ENCODE measurements at places on chromosomes 12 and 14.
A peak's percentile ranks its signal among the peaks of the same experiment; 100 is the strongest.

DNA sequence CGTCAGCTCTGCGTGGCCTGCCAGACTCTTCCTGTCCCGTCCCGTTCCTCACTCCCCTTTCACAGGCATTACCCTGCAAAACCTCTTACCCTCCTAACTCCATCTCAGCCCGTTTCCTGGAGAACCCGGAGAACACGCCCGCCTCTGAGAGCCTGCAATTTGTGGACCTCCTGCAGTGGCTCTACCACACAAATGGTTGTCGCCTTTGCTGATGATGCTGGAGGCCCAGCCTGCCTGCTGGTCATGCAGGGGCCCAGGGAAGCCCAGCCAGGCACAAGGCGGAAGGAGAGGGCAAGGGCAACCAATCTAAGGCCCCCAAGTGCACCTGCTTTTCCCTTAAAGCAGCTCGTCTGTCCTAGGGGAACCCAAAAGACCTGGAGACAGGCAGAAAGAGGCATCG is 22.5 kb downstream of the RFLNA start:
- no peak for DNase-seq

DNA sequence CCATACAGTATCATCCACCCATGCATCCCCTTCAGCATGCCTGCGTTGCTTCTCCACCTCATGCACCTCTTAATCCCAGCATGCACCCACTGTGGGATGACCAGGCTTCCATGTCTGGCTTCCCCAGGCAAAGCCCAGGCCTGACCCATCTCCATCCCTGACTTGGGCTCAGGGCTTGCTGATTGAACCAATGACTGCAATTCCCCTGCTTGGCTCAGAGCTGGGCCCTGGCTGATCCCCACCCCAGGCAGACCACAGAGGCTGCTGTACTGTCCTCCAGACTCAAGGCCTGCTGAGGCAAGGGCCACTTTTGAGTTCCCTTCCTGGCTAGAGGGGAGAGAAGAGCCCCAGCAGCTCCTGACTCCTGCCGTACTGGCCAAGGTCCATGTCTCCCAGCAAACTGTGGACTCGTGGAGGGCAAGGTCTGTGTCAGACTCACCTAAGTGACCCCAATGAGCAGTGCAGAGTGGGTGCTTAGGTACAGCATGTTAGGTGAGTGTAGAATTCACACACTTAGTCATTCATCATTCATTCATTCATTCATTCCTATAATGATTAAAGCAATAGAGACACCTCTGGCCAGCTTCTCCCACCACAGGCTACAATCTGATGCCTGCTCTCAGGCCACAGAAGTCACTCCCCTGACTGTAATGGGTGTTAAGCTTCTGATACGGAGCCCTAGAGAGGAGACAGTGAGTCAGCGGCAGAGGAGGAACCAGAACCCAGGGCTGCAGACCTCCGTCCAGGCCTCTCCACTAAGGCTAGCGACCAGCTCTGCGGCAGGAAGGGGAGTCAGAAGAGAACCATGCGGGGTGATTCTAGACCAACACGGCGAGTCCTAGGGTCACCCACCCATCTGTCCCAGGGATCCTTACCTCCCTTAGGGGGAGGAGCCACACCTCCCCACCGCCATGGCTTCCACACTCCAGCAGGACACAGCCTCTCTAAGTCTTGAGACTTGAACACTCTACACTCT is 2.9 kb downstream of the BEGAIN start:
- DNase-seq = no peak

GRCh38 chr14:87676814-87677437 is 316.1 kb downstream of the GALC start:
- no peak for DNase-seq

GRCh38 chr12:47110718-47111391 is 31.1 kb upstream of the AMIGO2 start:
- no peak for DNase-seq

- peak; percentile 31 for DNase-seq
These were observed 7.7 kb upstream of the PPP1R13B start for GRCh38 chr14:103854822-103855733.

GRCh38 chr14:76727384-76727783 is 33.9 kb upstream of the VASH1 start:
- DNase-seq = no peak

- DNase-seq = no peak
These were observed 586.5 kb upstream of the TMEM132C start for GRCh38 chr12:127680516-127680915.

DNA sequence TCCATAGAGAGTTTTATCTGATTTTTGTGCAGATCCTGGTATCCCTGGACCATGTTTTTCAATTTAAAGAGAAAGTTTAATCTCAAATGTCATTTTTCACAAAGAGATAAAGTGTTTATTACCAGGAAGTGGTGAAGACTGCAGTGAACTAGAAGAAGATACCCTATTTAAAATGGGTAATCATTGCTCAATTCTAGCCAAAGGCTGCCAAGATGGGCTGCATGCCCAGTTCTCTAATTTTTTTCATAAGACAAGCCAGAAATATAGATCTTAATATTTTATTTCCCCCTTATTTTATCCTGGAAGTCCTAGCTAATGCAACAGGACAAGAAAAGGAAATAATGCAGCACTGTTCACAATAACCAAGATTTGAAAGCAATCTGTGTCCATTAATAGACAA is 343.5 kb downstream of the PCNX1 start:
- DNase-seq = no peak

All from NCI-H1436 (cell line).